ENCODE measurements at places on chromosomes 6 and 20.

GRCh38 chr20:1505361-1505760 lies 14.1 kb upstream of the SIRPB2 start:
- DNase-seq = no peak

GRCh38 chr6:130515306-130515705 lies 149.5 kb downstream of the TMEM200A start:
- no peak for DNase-seq

GRCh38 chr20:17627101-17627955 lies 54.7 kb downstream of the RRBP1 start:
- no peak for DNase-seq

DNA sequence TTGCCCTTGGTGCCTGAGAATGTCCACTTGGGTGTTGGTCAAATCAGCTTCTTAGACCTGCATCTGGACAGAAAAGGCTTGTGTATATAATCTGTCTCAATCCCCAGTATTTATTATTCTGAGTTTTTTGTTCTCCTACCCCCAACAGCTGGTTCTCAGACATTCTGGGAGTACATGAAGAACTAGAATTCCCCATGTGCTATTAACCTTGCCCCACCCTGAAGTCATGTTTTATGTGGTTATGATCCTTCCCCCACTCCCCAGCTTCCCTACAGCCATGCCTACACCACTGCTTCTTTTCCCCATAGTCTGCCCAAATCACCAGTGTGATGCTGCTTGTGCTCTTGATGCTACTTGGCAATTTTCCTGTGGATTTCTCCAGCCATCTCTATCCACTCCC lies 157.0 kb downstream of the ADAT2 start:
- DNase-seq = no peak

DNA sequence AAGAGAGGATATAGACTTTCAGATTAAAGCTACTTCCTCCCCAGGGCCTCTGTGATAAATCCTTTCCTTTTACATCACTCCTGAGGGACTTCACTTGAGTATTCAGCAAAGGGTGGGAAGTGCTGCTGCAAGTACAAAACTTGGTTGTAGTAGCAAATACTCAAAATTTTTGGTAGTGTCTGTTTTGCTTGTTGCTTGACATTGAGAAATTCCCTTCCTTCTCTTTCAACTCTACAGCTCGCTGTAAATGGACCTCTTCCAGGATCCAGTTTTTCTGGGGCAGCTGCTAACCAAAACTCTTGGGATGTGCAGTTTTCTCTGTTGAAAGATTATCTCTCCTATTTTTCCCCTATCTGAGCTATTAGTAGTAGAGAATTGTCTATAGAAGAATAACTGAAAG lies 472.0 kb downstream of the CD109 start:
- DNase-seq = no peak

DNA sequence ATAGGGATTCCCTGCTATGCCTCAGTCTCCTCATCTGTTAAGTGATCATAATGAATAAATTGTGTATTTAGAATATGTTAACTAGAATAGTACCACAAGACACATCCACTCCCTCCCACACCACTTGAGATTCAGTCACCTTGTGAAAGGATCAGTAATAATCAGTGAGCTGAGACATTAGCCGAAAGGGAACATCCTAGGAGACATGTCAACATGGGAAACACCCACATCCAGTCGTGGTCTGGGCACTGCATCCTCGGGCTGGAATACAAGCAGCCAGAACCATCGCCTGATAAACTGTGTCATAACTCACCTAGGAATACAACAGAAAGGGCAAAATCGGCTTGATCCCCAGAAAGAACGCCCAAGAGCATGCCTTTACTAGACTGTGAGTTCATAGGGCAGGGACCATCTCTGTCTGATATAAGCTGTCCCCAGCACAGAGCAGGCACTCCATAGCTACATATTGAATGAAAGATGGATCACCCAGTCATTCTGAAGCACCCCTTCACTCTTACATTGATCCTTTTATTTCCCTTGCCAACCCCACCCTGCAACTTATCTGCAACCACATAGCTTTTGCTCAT lies 23.9 kb downstream of the RIPOR2 start:
- no peak for DNase-seq

DNA sequence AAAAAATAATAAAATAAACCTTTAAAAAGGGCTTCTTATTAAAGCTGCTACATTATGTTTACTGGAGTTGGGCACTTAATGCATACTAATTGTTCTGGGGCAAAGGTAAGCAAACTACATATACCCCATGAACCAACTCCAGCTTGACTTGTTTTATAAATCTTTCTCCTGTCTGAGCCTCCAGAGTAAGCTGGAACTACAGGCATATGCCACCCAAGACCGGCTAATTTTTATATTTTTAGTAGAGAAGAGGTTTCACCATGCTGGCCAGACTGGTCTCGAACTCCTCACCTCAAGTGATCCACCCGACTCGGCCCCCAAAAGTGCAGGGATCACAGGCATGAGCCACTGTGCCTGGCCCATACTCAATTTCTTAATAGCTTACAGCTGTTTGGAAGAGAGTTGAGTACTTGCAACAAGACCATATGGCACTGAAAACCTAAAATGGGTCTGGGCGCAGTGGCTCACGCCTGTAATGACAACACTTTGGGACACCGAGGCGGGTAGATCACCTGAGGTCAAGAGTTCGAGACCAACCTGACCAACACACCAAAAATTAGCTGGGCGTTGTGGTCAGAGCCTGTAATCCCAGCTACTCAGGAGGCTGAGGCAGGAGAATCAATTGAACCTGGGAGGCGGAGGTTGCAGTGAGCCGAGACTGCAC lies 19.9 kb downstream of the ROMO1 start:
- no peak for DNase-seq

- DNase-seq = no peak
Measured at GRCh38 chr6:111487661-111488060, 4.6 kb upstream of the REV3L start.

- no peak for DNase-seq
Measured at GRCh38 chr6:155455766-155456165, at the start of gene NOX3. Gene NOX3, minus strand, starts transcription at chr6:155455839. Its CDS starts 39 bp downstream, at chr6:155455800.

DNA sequence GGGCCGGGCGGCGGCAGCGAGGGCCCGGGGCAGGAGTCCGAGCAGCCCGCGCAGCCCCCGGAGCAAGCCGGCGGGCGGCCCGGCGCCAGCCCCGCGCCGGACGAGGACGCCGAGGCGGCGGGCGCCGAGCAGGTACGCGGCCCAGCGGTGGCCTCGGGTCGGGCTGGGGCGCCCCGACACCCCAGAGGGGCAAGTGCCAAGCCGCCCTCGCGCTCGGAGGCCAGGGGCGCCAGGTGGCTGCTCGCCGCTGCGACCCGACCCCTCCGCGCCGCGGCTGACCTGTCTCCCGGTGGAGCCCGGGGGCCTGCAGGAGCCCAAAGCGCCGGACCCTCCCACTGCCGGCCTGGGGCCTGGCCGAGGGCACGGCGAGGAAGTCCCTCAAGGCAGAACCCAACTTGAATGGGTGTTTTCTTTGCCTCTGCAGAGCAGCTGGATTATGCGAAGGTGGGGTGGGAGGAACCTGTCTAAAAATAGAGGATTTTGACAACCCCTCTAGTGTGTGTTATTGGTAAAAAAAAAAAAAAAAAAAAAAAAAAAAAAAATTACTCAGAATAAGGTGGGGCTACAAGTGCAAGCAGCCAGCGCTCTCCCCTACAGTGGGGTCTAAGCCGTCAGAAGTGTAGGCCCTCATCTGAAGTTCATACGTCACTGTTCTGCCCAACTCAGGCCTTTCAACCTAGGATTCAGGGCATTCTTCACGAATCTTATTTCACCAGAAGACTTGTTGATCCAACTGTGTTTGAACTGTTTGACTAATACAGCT lies 609 bp downstream of the OGFRL1 start:
- DNase-seq = no peak

DNA sequence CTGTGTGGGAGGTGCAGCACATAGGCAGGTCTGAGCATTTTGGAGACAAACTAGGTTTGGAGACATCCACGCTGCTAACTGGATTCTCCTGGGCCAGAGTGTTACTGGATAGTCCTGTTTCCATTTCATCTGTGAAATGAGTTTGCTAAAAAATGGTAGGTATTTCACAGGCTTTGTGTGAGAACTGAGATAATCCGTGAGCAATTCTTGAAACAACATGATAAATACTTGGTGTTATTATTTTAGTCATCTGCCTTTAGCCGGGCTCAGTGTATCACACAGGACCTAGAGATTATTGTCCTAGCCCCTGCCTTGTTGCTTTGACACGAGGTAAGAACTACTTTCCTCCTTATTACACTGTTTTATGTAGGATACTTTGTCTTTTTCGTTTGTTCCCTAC lies 63.0 kb downstream of the PRR18 start:
- no peak for DNase-seq

- DNase-seq = no peak
Measured at GRCh38 chr20:50758469-50758868, 27.1 kb downstream of the PARD6B start.

- no peak for DNase-seq
Measured at GRCh38 chr20:1509237-1509636, 18.0 kb upstream of the SIRPB2 start.

DNA sequence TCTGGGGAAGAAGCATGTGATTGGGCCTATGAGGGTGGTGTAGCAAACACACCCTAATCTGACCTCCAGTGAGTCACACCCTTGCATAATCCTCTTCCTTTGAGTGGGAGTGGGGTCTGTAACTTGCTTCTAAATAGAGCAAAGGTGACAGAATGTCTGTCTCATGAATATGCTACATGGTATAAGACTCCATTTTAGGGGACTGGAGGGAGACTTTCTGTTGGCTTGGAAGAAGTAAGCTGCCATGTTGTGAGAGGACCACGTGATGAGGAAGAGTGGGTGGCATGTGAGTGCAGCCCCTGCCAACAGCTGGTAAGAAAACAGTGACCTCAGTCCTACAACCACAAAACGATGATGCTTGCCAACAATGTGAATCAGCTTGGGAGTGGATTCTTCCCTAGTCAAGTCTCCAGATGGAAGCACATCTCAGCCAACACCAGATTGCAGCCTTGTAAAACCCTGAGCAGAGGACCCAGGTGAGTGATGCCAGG lies 3.7 kb downstream of the AK9 start:
- peak; percentile 3 for DNase-seq

DNA sequence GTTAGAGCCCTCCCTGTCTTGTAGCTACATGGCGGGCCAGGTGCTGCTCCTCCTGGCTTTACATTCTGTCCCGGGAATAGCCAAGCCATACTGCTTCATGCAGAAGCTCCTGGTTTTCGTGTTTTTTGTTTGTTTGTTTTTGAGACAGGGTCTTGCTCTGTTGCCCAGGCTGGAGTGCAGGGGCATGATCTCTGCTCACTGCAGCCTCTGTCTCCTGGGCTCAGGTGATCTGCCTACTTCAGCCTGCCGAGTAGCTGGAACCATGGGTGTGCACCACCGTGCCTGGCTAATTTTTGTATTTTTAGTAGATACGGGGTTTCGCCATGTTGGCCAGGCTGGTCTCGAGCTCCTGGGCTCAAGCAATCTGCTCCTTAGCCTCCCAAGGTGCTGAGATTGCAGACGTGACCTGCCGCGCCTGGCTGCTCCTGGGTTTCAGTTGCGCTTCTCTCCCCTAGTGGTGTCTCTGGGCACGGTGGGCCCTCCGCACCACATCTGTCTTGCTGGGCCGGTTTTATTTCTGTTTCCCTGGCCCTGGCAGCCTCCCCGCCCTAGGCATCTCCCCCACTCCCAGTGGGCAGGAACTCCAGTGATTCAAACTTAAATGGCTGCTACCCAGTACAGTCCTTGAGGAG lies 12.9 kb downstream of the CDYL start:
- DNase-seq = no peak

DNA sequence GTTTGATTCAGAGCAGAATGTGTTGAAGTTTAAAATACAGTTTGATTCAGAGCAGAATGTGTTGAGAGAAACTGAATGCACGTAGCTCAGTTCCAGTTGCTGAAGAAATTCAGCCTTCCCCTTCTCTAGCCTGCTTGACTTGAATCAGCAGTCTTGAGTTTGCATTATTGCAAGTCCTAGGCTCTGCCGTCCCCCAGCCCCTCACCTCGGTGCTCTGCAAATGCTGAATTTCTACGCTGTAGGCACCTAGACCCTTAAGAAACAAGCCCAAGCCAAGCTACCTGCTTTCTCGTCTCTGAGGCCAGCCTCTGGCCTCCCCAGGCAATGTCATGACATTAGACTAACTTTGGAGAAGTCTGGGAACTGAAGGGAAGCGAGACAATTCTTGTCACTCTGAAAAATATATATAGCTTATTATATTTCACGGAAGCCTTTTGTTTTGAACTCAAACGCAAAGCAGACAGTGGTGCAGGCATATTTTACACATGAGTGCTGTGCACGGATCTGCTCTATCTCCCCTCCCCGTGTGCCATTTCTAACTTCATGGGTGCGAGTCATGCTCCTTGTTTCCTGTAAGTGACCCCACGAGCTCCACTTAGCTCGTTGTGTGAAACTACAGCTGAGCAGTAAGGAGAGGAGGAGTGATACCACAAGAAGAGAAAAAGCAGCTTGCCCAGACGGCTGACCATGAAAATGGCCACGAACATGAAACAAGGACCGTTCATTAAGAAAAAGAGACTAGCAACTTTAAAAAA lies 71.4 kb upstream of the DUSP22 start:
- DNase-seq = no peak

DNA sequence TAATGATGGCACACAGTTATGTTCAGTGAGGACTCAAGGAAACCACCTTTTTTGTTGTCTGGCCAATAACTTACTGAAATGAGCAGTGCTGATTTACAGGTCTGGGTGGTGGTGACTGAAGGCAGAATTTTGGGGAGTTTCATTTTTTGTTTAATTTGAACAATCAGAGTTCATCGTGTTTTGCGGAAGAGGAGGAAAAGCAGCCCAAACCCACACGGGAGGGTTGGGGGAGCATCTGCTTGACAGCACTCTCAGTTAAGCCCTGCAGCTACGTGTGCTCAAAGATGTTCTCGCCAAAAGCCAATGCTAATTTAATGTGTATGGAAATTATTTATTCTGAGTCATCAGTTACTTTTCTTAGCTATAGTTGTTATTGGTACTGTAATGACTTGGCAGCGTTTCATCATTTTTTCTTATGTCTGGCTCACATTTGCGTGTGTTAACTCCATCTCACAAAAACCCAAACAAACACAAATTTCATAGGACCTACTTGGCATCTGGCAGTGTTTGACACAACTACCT lies 89.2 kb downstream of the UST start:
- no peak for DNase-seq

DNA sequence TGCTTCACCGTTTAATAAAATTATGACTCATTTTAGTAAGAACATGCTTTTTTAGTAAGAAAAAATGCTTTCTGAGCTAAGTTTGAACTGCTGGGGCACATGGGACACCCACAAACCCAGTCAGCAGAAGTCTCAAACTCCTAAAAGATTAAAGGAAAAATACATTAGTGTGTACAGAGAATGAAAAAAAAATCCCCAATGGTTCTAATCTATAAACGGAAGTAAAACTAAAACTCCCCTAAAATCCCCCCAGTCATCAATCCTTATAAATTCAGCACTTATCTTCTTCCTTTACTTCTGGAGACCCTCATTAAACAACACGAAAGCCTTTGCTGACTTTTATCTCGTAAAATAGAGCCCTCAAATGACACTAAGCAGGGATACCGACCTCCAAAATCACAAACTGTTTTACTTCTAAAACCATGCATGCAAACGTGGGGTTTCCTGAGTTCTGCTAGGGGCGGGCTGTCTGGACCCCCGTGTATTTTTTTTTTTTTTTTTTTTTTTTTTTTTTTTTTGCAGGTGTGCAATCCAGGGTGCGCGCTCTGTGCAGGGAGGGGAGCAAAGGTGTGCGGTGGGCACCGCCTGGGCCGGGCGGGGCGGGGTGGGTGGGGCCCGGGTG lies 1.1 kb upstream of the MYB start:
- DNase-seq = no peak
